ENCODE measurements at places on chromosomes 7 and 10. TPM values are rescaled to one million over a fixed set of nuclear protein-coding genes. Genes with fewer than 3 reads are reported as not detected.
A peak's percentile ranks its signal among the peaks of the same experiment; 100 is the strongest.

GRCh38 chr7:90232430-90232829 is 12.5 kb upstream of the CFAP69 start:
- DNase-seq, result no peak

DNA sequence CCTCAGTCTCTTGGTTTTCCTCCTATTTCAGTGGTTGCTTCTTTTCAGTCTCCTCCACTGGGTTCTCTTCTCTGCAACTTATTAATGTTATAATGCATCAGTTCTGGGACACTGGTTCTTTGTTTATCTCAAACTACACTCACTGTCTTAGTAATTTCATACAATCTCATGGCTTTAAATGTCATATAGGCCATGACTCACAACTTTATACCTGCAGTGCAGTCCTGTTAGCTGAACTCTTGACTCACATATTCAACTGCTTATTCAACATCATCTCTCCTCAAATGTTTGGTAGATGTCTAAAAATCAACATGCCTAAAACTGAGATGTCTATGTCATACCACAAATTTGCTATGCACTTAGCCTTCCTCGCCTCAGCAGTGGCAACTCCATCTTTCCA is 101.2 kb upstream of the PALS2 start:
- DNase-seq, result peak; percentile 27

DNA sequence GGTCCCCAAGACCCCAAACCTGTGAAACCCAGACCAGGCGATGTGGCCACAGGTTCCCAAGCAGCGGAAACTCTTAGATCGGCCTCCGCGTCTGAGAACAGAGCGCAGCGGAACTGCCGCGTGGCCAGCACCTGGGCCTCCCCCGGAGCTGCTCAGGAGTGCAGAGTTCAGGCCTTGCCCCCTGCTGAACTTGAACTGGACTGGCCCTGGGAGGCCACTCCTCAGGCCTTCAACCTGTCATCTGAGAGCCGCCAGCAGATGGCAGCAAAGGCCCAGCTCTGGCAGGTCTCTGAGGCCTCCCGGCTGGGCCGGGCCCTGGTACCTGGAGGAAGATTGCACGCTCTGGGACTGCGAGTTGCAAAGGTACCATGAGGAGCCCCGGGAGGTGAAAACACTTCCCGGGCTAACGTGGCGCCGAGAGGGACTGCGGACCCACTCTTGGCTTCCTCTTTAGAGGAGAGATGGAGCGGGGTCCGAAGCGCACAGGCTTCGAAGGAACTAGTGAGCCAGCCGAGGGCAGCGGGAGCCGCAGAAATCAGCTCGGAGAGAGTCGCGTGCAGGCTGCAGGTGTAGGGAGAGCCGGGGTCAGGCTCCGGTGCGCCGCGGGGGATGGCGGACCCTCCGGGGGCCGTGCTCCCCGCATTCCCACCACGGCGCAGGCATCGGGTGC is 89.2 kb downstream of the PAXIP1 start:
- DNase-seq, result peak; percentile 60

- DNase-seq, result peak; percentile 48
These were observed 28.6 kb upstream of the SLC16A12 start for GRCh38 chr10:89563861-89564478.

DNA sequence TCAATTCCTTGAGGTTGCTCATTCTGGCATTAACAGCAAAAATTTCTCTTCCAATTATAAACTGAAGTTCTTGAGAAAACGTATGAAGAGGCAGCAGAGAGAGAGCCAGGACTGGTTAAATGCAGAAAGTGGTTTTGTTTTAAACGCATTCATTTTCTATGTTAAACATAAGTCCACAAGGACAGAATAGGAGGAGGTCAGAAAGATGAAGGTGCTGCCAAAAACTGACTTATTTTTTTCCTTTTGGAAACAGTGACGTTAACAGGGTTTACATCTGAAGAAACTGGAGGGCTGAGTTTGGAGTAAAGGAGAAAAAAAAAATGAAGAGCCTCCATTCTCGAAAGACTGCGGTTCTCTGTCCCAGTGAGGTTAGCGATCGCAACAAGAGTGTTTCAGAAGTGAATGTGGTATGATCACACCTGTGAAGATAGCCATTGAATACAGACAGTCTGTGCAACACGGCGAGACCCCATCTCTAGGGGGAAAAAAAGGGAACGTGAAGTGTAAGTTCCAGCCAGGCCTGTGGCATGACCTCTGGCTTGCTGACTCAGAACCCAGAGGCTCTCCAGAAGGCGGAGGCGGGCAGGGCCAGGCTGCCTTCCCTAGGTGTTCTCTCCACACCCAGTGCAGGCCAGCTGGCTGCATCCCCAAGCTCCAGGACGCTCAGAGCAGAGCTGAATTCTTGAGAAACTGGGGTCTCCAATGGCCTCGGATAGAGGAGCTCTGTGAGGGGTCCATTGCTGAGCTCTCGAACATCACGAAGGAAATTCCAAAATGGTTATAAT is 84.0 kb downstream of the CHST15 start:
- DNase-seq, result no peak

DNA sequence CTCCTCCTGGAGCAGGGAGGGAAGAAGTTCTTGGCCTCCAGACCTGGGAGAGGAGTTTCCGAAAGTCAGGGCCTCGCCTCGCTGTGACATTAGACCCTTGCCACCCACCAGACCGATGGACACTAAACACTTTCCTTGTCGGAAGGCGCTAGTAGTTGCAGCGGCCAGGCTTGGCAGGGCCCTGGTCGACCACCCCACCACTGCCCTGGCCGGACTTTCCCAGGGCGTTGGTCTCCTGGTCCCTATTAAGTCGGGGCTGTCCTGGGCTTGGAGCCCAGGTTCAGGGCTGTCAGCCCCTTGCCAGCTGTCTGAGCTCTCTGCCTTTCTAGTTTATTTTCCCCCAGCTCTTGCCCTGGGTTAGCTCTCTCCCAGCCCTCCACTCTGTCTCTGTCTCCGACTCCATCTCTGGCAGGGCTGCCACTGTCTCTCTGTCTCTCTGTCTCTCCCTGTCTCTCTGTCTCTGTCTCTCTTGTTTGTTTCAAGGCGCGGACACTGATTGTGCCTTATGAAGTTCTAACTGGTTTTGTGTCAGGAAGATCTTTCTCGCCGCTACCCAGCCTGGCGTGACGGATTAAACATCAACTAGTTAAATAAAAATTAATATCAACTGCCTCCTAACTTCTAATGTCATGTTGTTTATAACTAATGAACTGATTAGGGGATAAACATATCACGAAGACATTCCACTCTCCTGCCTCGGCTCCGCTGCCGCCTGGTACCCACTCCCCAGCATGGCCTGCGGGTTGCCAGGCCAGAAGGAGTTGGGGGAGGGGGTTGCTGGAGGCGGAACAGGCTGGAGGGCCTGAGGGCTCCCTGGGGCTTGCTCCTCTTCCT is 13.8 kb upstream of the PAX2 start:
- DNase-seq, result no peak

DNA sequence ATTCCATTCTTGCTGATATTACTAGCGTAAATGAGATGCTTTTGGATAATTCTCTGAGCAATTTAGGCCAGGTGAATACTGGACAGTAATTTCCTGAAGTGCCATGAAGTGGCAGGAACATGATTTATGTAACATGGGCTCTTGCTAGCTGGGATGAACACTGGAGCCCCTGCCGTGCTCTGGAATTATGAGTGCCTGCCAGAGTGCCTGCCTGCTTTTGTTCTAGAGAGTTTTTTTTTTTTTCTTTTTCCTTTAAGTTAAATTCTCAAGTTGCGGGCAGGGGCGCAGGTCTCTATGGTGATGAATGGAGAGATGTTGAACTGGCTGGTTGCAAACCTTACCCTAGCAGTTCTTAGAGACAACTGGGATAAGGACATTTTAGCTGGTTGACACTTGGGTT is 165.9 kb downstream of the AUTS2 start:
- DNase-seq, result no peak

GRCh38 chr10:103181244-103181643 is 11.8 kb downstream of the NT5C2 start:
- no peak for DNase-seq

- no peak for DNase-seq
These were observed 45.8 kb upstream of the DNAH11 start for GRCh38 chr7:21497072-21497471.

Gene AZGP1
- total RNA-seq, result not detected

Gene ZKSCAN5
- 11.9 TPM for total RNA-seq

Gene SRGN
- total RNA-seq, result 0.45 TPM

Gene NRP1
- total RNA-seq, result 40.2 TPM

Gene PKD2L1
- total RNA-seq, result not detected

Gene MGAM2
- not detected for total RNA-seq

Gene AKR1C8
- total RNA-seq, result not detected

Gene NUTM2E
- 0.16 TPM for total RNA-seq

Gene KAZALD1
- total RNA-seq, result 1.4 TPM

Measured in mammary epithelial cell (primary cell).